Activated naive CD4-positive, alpha-beta T cell treated with Interleukin-2 at 50 U/mL for 16 hours (primary cell): ENCODE measurements at places on chromosomes 5 and 9.

- DNase-seq: no peak
These were observed 706.6 kb downstream of the EFNA5 start for GRCh38 chr5:106964132-106964531.

- no peak for DNase-seq
These were observed 615.5 kb upstream of the CHD1 start for GRCh38 chr5:99544356-99544755.

DNA sequence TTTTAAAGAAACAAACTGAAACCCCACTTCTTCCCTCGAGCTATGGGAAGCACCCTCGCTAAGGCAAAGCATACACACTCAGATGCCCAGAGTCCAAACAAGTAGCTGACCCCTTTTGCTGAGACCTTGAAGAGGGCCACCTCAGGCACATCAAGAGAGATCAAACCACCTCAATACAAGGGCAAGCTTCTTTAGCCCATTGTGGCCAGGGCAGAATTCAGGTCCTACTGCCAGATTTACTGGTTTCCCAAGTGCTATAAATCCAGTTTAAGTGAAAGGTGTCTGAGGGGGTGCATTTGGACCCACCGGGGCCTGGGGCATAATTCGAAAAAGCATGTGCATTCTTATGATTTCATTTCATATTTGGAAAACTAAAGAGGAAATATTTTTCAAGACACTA lies 40.4 kb downstream of the NEURL1B start:
- no peak for DNase-seq

DNA sequence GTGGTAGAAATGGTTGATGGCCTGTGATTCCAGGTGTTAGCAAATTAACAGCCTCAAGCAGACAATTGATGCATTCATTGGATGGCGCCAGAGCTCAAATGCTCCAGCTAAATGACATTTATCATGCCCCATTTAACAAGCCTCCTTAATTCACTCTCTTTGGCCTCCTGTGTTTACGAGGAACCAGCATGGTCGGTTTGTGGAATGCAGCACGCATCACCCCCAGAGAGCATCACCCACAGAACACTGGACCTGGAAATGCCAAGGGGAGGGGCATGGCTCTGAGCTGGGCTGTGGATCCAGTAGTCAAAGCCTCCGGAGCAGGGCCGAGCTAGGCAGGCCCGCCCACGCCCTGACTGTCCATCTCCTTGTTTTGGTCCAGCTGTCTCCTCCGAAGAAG lies 434.0 kb downstream of the GADD45G start:
- DNase-seq: no peak

DNA sequence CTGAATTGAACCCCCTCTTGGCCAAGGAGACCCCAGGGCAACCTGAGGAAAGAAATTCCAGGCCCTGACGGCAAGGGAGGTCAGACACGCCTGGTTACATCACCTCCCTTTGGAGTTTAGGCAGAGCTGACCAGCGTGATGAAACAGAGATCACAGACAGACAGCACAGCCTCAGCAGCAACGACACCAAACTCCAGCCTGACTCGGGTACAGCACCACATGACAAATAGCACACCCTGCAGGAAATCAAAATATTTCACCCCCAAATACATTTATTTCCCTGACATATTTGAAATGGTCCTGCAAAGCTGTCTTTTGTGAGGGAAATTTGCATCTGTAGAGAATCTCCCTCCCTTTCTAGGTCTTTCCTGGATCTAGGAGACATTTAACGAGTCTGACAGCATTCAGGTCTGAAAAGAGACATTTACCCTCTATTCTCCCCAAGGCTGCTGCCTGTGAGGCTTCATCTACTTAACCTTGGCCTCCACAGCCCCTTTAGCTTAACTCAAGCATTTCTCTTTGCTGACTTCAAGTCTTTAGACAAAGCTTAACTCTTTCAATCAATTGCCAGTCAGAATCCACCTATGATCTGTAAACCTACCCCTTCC lies 2.6 kb downstream of the QSOX2 start:
- DNase-seq: no peak

DNA sequence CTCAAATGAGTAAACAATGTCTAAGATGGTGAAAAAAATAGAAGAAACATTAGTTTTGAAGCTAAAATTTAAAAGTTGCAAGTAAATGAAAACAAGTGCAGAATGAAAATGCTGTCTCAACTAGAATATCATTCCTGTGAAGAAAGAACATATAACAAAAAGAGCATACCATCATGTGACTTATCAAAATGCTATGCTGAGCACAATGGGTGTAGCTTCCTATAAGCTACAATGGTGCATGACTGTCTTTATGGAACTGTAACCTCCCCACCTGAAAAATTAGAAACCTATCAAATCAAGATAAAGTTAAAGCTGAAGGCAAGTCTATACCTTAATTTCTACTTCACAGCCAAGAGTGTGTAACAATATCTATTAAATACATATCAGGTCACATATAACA lies 192.0 kb downstream of the AP3B1 start:
- no peak for DNase-seq
